ENCODE measurements at places on chromosomes 3 and 15.

DNA sequence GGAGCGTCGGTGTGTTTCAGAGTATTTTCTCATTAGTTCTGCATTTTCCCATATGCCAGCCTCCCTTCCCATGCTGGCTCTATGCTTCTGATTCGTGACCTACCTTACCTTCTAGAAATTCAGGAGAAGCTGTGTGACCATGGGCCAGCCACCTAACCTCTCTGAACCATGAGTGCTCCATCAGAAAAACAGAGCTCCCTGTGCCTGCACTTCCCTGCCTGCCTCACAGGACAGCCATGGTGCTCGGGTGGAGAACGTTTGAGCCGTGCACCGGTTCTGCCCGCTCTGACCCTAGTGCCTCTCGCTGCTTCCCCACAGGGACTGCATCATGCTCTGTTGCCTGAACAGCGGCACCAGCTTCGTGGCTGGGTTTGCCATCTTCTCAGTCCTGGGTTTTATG lies 74.5 kb upstream of the SLC6A1 start:
- no peak for DNase-seq

DNA sequence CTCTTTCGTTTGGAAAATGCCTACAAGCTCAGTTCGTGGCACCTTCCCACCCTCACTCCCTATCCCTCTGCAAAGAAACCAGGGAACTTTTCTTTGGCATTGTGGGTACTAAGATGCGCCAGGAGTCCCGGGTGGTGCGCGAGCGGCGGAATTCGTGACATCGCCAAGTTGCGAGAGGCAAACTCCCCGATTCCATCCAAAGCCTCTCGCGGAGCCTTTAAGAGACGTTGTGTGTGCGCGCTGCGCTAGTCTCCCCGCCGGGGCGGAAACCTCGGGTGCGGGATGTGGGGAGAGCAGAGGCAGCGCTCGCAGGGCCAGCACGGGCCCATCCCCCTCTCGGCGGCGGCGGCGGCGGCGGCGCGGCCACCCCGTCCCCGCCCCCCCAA lies 443 bp upstream of the NR2F2 start:
- DNase-seq, result no peak

- DNase-seq, result no peak
These were observed 6.4 kb downstream of the ASTE1 start for GRCh38 chr3:131020122-131020693.

- no peak for DNase-seq
These were observed 278.0 kb upstream of the TBL1XR1 start for GRCh38 chr3:177475356-177475665.

DNA sequence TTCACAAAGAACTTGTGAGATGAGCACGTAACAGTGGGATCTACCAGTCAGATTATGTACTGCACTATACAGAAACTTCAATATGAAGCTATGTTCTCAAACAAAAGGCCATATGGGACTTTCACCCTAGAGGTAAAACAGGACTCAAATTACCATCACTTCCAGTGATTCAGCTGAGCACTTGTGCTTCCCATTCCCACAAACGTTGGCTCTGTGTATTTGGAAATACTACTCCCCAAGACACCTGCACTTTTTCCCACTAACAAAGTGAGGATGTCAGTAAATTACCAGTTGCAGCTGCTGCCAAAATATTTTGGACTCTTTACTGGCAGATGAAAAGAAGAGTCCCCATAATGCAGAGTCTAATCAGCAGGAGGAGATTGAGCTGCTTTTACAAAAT lies 1570.1 kb downstream of the SI start:
- DNase-seq, result no peak

GRCh38 chr3:134751831-134752230 lies 43.2 kb upstream of the EPHB1 start:
- no peak for DNase-seq

DNA sequence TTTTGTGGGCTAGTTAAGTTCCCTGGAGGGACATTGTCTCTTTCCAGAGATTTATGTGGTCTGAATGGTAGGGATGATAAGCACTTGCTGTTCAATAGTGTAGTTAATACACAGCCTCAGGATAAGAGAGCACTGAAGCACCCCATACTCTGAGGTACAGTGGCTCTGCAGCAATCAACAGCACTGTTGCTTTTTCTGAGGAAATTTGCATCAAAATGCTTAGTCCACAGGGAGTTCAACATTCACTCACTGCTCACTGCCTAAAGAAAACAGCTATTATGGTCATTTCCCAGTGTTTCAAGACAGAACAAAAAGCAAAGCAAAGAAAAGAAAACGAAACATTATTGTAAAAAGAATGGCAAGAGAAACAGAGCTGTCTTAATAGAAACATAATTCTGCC lies 441.9 kb downstream of the PLOD2 start:
- DNase-seq, result no peak

GRCh38 chr15:61892140-61892539 lies 168.1 kb downstream of the VPS13C start:
- no peak for DNase-seq

DNA sequence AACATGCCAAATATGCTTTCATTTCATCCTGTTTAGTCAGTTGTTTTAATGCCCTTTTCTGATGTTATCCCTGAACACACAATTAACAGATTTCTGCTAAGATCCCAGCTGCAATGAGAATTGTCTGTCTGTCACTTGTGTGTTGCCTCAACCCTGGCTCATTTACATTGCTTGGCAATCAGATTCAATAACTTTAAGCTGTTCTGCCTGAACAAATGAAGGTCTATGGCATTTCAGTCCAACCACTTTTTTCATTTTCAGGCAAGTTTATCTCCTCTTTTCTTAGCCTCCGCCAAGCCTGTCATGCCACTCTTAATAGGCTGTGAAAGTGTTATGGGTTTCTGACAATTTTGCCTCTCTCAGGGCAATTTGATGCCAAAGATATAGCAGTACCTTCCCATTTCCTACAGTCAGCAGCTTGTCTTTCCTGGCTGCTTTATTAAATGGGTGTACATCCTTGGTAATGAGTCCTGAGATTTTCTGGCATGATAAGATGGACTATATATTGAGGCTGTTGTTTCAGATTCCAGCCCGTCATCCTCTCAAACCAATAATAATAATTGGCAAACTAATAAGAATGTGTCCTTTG lies 68.7 kb upstream of the ADAMTS9 start:
- DNase-seq, result no peak

DNA sequence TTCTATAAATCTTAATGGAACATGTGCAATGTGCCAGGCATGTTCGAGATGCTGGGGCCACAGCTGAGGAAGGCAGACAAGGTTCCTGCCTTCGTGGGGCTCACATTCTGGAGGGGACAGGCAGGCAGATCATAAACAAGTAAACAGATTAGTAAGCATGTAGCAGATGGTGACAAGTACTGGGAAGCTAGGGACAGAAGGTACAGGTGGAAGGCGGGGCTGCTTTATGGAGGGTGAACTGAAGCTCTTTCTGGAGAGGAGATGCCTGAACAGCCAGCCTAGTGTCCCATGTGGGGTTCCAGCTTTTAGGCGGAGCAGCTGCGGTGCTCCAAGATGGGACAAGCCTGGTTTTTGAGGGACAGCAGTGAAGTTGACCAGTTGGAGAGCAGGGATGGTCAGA lies 74.7 kb upstream of the SNRK start:
- no peak for DNase-seq

- DNase-seq, result no peak
These were observed 339.9 kb upstream of the TGFBR2 start for GRCh38 chr3:30266524-30266923.

DNA sequence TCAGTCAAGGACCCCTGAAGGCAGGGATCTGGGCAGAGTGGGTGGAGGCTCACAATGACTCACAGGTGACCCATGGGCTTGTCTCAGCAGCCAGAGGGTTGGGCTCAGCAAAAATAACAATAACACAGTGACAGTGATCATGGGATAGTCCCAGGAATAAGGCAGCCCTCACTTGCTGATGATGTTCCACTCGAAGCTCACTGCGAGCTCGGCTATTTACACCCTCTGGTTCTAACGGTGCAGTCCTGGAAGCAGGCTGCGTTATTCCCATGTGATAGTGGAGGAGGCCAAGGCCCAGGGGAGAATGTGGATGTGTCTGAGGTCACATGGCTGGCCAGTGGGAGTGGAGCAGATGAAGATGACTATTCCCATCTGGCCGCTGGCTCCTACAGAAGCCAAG lies 16.2 kb downstream of the CCDC33 start:
- no peak for DNase-seq

DNA sequence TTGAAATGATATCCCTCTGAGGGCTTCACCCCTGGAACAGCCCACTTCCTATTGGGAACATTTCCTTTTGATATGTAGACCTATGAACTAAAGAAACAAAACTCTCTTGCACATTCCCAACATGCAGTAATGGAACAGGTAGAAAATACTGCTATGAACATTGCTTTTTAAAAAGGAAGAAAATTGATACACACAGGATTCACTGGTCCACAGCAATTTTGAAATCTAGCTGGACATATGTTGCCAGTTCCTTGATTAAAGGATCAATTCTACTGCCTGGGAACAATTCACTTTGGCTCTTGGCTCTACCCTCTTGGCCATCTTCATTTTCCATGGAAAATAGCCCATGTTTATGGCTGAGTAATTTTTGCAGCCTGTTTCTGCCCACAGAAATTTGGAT lies 74.9 kb upstream of the ZNF280D start:
- DNase-seq, result no peak

DNA sequence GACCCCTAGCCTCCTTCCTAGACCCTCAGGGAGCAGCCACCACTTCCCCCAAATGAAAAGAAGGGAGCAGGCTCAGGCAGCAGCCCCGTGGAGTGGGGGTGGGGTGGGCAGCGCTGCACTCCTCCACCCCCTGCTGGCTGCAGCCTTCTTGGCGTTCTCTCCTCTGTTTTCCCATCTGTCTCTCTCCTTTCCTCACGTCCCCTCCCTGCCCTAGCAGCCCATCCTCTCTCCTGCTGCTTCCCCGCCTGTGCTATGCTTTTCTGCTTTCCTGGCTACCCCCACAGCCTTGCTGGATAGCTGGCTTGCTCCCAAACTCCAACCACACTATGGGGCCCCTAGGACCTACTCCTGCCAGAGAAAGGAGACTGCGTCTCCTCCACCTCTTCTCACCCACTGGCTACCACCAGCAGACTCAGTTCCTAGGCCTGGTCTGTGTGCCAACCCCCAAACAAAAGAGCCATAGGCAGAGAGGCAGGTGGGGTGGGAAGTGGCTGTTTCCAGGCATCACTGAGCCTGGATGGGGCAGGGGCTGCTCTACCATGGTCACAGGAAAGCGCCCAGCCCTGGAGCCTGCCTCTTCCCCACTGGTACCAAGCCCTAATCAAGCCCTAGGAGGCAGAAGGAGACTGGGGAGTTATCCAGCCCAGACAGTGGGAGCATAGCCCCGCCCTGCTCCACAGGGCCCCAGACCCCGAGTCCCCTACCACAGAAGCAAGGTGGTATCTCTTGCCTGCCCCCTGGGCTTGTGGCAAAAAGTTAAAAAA lies 3.4 kb upstream of the DISP2 start:
- no peak for DNase-seq

GRCh38 chr3:45333549-45333948 lies 54.8 kb upstream of the LARS2 start:
- no peak for DNase-seq

DNA sequence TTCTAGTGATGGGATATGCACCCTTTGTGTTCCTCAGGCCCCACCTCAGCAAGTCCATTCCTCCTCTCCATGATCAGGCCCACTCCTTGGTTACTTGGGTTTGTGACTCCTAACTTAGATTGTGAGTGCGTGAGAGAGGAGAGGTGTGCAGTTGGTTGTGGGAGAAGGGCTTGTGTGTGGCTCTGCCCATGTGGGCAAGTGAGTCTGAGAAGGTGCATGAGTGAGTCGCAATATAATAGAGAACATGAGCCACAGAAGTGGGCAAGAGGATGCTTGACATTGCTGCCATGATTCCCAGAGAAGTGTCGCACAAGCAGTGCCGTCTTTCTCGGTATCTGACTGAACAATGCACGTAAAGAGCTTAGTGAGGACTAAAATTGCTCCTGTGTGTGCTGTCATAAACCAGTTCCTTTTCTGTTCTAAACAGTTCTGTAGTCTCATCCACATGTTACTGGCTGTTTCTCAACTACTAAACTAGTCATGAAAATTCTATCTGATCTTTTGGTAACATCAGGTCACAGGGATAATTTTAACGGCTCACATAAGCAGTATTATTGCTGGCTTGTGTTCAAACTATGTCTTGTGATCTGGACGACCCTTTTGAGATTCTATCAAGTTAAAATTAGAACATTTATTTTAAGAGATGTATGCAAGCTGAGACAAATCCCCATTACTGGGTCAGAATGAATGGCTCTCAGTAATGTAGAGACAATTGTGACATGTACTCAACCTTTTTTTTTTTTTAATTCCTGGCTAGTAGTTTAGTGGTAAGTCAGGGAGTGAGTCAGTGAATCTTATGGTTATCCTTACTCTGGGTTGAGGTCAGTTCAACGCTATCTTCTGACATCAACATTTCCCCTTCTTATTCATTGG lies 25.6 kb downstream of the GYG1 start:
- DNase-seq, result no peak

DNA sequence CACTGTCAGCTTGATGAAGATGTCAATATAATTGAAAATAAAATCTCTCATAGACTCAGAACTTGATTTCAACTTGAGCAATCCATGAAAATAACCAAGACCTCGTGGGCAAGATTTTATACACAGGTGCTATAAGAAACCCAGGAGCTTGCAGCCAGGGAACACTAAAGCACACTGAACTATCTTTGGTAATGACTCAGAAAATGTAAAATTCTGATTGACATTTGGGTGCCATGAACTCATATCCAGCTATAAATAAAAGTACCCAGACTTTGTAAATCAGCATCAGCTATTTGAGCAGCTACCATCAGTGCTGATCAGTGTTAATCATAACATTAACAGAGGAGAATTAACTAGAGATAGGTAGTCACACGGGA lies 61.5 kb downstream of the PLCH1 start:
- no peak for DNase-seq

DNA sequence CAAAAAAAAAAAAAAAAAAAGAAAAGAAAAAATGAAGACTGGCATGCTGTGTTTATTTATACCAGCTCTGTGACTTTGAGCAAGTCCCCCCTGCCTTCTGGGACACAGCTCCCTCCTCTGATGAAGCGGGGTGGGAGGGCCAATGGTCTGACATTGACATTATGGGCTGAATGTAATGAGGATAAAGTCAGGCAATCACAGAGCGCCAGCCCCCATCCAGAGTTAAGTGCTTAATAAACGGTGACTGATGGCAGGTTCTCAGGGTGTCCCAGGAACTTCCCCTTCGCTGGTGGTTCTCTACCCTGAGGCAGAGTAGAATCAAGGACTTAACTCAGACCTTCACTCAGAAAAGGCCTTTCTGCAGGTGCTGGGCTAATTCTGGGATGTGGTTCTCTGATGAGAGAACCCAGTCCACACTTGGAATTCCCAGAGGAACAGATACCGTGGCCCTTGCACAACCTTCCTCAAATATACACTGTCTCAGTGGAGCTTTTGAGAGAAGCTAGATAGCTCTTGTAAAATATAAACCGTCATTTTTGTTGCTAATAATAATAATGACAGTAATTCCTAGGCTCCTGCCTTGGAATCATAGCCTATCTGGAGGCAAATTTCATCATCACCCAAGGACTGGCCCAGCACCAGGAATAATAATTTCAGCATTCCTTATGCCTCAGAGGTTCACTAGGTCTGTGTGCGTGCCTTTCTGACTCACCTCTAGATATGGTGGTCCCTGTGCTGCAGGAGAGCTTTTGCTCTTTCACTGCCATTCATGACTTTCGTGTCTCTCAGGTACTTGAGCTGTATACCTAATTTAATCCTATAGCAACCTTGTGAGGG lies 115.8 kb downstream of the RPLP1 start:
- DNase-seq, result no peak

GRCh38 chr15:101179341-101180153 lies 72.3 kb downstream of the CHSY1 start:
- no peak for DNase-seq

All from GM12891 (cell line).